Brain pericyte (primary cell): ENCODE measurements at places on chromosomes 3 and 15.

GRCh38 chr3:178059836-178060235, 476.4 kb upstream of the KCNMB2 start:
- DNase-seq, result no peak

- no peak for DNase-seq
These were observed 138.9 kb downstream of the TMCO5A start for GRCh38 chr15:38073178-38073946.

GRCh38 chr15:39447346-39447745, 133.5 kb upstream of the THBS1 start:
- DNase-seq, result no peak

GRCh38 chr3:23739536-23739935, 66.2 kb upstream of the UBE2E1 start:
- DNase-seq, result no peak

GRCh38 chr15:99522288-99522687, 43.5 kb upstream of the MEF2A start:
- no peak for DNase-seq

DNA sequence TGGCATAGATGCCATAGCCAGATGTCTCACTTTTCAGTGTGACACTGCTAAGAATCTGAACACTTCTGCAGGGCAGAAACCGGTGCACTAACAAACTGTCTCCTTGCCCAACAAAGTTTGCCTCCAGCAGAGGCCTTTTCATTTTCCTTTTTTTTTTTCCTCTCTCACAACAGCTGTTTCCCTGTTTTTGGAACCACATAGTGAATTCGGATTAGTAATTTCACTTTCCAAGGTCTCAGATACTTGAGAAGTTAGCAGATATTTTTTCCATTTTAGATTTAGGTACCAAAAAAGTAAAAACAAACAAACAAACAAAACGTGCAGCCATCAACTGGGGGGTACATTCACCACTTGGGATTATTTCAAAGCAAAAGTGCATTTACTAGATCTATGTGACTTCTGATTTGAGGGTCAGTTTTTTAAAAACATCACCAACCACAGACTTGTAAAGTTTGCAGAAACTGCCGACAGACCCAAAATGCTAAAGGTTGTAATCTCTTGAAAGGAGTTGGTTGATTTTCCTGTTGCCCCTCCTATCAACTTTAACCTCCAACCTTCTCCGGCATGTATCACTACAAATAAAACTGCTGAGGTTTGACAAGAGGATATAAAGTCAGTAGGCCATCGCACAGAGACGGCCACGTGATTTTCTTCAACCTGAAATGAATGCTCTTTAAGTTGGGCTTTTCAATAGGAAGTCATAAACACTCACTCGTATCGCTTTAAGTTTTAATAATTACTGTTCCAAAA, 169.1 kb downstream of the CDIN1 start:
- DNase-seq, result no peak

- no peak for DNase-seq
These were observed 182.2 kb downstream of the MEGF11 start for GRCh38 chr15:66071160-66071920.

GRCh38 chr3:180085122-180085710, 48.5 kb upstream of the PEX5L start:
- no peak for DNase-seq

DNA sequence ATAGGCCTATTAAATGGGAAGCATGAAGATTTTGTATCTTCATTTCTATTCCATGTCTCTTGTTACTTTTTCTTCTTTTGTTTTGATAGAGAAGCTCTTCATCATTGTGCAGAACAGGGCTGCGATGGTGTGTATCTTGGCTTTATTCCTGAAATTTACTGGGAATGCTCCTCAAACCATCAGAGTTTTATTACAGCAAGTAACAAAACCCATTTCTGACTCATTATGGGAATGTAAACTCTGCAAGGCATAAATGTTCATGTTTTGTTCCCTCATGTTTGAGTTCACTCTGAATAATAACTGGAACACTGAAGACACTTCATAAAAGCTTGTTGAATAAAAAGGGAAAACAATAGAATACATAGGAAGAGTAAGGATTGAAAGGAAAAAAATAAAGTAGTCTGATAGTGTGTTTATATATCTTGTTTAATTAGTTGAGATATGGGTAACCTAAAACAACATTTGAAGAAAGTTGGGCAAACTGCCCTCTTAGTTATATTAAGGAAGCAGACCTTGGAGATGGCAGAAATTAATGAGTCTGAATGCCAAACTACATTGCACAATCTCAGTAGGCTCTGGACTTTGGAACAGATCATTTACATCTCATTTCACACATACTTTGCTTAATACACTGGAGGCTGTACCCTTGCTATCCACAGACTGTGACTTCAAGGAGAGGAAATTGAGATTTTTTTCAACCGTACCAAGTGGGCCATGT, 521.5 kb downstream of the GRM7 start:
- no peak for DNase-seq

DNA sequence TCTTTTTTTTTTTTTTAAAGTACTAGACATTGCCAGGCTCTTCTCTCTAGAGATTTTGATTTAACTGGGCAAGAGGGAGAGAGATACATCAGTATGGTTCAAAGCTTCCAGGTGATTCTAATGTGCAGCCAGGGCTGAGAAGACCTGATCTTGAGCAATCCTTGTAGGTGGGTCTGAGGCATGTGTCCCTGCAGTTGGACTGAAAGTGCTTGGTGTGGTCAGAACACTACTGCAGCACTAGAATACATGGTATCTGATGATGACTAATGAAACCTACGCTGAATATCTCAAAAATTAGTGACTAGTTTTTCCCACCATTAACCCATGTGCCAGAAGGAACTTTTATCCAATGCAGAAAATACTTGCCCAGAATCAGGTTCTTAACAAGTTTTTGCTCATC, 34.4 kb upstream of the MYO5C start:
- DNase-seq, result no peak

- DNase-seq, result no peak
These were observed 26.8 kb downstream of the MEGF11 start for GRCh38 chr15:66226736-66227135.
